ENCODE measurements at places on chromosomes 1 and 21.

- DNase-seq, result peak; percentile 87
Measured at GRCh38 chr21:43975469-43976098, 36.5 kb upstream of the TRAPPC10 start.

- DNase-seq, result no peak
Measured at GRCh38 chr1:171973421-171973820, 132.1 kb downstream of the DNM3 start.

DNA sequence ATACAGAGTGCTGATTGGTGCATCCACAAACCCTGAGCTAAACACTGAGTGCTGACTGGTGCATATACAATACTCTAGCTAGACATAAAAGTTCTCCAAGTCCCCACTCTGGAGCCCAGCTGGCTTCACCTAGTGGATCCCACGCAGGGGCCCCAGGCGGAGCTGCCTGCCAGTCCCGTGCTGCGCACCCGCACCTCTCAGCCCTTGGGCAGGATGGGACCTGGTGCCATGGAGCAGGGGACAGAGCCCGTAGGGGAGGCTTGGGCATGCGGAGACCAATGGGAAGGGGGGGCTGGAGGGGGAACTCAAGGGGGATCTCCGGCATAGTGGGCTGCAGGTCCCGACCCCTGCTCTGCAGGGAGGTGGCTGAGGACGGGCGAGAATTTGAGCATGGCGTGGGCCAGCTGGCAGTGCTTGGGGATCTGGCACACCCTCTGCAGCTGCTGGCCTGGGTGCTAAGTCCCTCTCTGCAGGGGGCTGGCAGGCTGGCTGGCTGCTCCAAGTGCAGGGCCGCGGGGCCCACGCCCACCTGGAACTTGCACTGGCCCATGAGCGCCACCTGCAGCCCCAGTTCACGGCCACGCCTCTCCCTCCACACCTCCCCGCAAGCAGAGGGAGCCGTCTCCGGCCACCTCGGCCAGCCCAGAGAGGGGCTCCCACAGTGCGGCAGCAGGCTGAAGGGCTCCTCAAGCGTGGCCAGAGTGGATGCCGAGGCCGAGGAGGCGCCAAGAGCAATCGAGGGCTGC, 104.9 kb downstream of the NTMT2 start:
- peak; percentile 11 for DNase-seq

DNA sequence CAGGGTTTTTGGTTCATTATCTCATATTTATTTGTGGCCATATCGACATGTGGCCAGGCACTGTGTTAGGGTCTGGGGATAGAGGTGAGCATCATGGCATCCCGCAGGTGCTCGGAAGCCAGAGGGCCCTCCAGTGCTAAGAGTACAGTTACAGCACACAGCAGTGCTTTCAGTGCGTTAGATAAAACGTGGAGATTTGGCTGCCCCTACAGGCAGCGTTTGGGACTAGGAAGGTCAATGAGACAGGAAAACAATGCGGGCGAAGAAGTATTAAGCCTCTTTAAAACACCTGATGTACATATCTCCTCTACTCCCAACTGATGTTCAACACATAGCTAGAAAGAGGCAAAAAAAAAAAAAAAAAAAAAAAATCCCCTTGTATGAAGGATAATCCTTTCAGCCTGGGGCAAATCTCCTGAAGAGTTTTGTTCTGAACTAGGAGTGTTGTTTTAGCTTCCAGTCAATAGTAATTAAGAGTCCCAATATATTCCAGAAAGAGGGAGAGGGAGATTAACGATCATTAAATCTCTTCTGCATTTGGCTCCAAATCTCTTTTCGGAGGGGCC, 80.1 kb downstream of the CAPZB start:
- no peak for DNase-seq

DNA sequence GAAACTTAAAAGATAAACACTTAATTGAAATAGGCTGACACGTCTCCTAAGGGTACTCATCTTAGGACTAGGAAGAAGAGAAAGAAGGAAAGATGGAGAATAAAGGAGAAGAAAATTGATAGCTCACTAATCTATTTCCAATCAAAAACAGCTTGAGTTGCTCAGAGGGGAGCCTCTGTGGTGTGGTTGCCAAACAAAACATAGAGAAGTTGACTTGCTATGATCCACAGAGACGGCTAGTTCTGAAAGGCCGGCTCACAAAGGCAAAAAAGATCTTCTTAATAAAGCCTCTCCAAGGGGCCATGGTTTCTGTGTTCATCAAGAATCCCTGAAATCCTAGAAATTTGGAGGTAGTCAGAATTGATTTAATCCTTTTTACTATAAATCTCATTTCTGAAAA, 644.1 kb downstream of the LMO4 start:
- no peak for DNase-seq

GRCh38 chr1:62092110-62092509, 102.5 kb upstream of the L1TD1 start:
- no peak for DNase-seq

DNA sequence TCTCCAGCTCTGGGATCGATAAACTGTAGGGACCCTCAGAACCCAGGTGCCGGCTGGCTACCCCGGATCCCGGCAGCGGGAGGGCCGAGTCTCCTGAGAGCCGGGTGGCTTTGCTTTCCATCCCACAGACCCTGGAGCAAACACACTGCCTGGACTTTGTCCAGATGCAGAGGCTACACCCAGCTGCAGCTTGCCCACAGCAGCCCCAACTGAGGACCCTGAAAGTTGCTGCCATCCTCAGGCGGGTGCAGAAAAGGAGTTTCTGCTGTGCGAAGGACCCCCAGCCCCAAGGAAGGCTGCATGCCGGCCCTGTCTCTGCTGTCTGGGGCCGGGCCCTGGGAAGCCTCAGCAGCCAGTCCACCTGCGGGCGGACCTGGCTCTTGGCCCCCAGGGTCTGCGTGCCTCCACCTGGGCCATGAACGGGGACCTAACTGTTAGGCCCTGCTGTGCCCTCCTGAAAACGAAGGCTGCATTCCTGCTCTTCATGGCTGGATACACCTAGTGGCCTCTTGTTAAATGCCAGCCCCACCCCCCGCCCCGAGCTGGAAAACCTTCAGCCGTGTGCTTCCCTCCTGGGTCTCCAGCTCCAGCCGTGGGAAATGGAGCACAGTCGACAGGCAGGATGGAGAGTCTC, 97.5 kb upstream of the ARHGEF16 start:
- no peak for DNase-seq

DNA sequence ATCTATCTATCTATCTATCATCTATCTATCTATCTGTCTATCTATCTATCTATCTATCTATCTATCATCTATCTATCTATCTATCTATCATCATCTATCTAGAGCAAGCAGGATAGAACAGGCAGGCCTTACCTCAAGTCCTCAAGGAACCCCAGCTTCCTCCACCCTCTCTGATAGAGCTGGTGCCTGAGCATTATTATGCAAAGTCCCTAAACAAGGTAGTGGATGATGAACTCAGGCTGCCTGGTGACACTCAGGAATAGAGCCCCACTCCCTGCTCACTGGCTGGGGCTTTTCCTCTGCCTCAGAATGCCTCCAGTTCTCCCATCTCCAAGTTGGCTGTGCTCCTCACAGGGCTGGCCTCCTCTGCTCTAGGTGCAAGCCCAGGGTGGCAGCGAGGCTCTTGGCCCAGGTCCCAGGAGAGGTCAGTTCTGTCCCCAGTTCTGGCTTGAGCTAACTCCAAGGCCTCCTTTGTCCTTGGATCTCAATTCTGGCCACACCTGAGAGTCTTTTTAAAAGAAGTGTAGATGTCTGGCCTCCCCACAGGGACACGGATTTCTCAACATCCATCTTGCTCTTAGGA, 60.2 kb downstream of the PCP4 start:
- no peak for DNase-seq

- DNase-seq, result no peak
Measured at GRCh38 chr1:173549813-173550212, 53.1 kb downstream of the SLC9C2 start.

DNA sequence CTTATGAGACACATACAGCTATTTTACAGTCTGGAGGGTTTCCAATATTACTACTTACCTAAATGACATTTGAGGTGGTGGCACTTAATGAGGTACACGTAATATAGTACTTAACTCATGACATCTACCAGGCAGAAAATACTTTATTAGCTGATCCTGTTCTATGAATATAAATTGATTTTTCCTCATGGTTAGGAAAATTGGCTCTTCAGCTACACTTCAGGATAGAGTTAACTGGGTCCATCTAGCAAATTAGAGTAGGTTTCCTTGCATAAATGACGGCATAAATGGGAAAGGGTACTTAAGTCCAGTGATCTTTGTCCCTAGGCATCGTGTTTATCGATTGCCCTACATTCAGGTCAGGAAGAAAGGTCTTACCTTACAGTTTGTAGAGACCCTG, 988.8 kb upstream of the TMPRSS15 start:
- no peak for DNase-seq

GRCh38 chr1:29676496-29676895, 440.2 kb downstream of the PTPRU start:
- DNase-seq, result no peak

- no peak for DNase-seq
Measured at GRCh38 chr1:11384170-11384554, 94.8 kb upstream of the DISP3 start.

GRCh38 chr1:6743189-6744101, 41.8 kb upstream of the CAMTA1 start:
- peak; percentile 26 for DNase-seq

GRCh38 chr1:216630532-216630931, 92.7 kb downstream of the ESRRG start:
- DNase-seq, result no peak

GRCh38 chr21:33261635-33262034, 4.5 kb upstream of the IL10RB start:
- no peak for DNase-seq

DNA sequence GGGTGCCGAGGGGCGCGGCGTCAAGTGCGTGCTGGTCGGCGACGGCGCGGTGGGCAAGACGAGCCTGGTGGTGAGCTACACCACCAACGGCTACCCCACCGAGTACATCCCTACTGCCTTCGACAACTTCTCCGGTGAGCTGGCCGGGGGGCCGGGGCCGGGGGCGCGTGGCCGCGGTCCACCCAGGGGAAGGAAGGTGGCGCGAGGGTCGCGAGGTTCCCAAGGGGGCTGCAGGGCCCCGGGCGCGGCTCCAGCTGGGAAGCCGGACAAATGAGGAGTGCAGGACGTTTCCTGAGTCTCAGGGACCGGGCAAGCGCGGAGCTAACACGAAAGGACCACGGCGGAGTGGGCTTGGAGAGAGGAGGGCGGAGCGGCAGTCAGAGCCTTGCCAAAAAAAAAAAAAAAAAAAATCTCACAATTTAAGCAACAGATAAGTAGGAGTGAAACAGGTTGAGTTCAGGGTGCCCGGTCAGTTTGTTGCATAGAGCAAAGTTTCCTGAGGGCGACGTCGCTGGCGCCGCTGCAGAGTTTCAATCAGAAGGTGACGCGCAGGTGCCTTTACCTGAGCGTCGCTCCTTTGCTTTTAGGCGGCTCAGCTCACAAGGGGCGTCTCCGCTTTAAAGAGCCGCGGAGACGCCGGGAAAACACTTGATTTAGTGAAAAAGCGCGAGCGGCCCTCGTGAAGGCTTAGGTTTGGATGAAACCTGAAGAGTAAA, 750 bp downstream of the RHOU start:
- DNase-seq, result peak; percentile 41

GRCh38 chr1:100700586-100700985, 19.0 kb upstream of the VCAM1 start:
- DNase-seq, result no peak

GRCh38 chr1:154557939-154558719, at the start of gene UBE2Q1:
UBE2Q1 (minus strand) TSS chr1:154558662; CDS start chr1:154558553, 109 bp downstream.
- DNase-seq, result peak; percentile 38

- DNase-seq, result no peak
Measured at GRCh38 chr1:41958015-41958673, 39.4 kb upstream of the HIVEP3 start.

DNA sequence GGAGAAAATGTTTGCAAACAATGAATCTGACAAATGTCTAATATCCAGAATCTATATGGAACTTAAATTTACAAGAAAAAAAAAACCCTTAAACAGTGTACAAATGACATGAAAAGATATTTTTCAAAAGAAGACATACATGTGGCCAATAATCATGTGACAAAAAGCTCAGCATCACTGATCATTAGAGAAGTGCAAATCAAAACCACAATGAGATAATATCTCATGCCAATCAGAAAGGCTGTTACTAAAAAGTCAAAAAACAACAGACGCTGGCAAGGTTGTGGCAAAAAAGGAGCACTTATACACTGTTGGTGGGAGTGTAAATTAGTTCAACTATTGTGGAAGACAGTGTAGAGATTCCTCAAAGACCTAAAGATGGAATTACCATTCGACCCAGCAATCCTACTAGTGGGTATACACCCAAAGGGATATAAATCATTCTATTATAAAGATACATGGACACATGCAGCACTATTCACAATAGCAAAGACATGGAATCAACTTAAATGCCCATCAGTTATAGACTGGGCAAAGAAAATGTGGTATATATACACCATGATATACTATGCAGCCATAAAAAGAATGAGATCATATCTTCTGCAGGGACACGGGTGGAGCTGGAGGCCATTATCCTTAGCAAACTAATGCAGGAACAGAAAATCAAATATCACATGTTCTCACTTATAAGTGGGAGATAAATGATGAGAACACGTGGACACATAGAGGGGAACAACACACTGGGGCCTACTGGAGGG, 123.2 kb downstream of the PTPRC start:
- no peak for DNase-seq

- DNase-seq, result no peak
Measured at GRCh38 chr1:116126281-116126680, 15.1 kb downstream of the MAB21L3 start.

DNA sequence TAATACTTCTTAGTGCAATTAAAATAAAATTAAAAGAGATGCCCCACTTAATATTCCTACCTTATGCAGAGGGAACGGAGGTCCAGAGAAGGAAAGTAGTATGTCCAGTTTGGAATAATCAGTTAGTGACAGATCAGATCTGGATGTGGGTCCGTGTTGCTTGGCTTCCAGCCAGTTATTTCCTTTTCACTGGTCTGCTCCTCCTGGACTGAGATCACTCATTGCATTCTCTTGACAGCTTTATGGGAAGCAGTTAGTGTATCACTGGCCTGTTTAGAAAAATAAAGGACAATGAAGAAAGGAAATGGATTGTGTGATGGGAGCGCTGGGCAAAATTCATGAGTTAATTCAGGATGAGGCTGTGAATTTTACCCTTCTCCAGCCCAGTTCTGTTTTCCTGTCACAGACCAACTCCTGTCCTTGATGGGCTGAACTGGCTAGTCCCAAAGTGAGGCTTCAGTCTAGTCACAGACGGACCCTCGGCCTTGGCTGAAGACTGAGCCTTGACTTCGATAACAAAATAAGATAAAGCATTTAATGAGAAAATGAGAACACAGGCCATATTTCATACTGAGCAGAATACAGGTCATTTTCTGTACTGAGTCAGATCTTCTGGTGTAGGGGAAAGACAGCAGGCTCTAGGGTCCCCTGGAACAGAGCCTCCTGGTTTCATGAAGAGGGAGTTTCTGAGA, 85.2 kb upstream of the TRABD2B start:
- no peak for DNase-seq

- DNase-seq, result no peak
Measured at GRCh38 chr1:108199201-108199691, 897 bp downstream of the SLC25A24 start.

DNA sequence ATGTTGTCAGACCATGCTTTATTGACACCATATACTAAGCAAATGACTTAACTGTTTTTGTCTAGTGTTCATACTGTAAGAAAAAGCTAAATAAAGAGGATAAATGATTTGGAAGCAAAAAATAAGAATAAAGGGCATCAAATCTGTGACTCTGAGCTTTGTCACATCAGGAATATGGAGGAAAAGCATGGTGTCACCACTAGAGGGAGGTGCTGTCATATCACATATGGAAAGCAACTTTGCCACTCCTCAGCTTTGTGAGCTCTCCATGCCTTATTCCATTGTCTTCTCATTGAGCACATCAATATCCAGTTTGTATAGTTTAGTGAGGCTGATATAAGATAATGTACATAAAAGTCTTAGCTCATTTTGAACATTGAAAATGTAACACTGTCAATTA, 20.8 kb upstream of the GBP1 start:
- DNase-seq, result peak; percentile 54

GRCh38 chr1:213296558-213296957, 245.5 kb downstream of the RPS6KC1 start:
- DNase-seq, result no peak
